ENCODE measurements at places on chromosomes 7 and 10. TPM values are rescaled to one million over a fixed set of nuclear protein-coding genes. Genes with fewer than 3 reads are reported as not detected.

GRCh38 chr10:74683067-74683466 is 143.3 kb upstream of the KAT6B start:
- no peaks in the 10 kb centered on the region for H3K36me3 ChIP-seq
- H3K27ac ChIP-seq, result no peak overlapping the region
- no peak overlapping the region for H3K4me3 ChIP-seq
- no peak for DNase-seq
- peaks cover 11% of the 10 kb centered on the region for H3K4me1 ChIP-seq

- DNase-seq, result no peak
- no peaks in the 10 kb centered on the region for H3K36me3 ChIP-seq
- H3K27ac ChIP-seq, result no peak overlapping the region
- H3K4me1 ChIP-seq, result no peaks in the 10 kb centered on the region
- no peak overlapping the region for H3K4me3 ChIP-seq
These were observed 4.8 kb downstream of the RAMP3 start for GRCh38 chr7:45162311-45162845.

MARVELD1 gene
- polyA plus RNA-seq, result 53.1 TPM

MRLN gene
- polyA plus RNA-seq, result not detected

TMEM130 gene
- polyA plus RNA-seq, result 3.3 TPM
